ENCODE measurements at places on chromosomes 3 and 15.

- ATAC-seq = no peak
These were observed 111.5 kb downstream of the THSD4 start for GRCh38 chr15:71226536-71227455.

GRCh38 chr3:129610276-129610675 is 3.8 kb upstream of the PLXND1 start:
- ATAC-seq = no peak

- ATAC-seq = no peak
These were observed 86.5 kb upstream of the FXR1 start for GRCh38 chr3:180825964-180826363.

- ATAC-seq = no peak
These were observed 69.5 kb downstream of the HERC1 start for GRCh38 chr15:63764124-63764803.

GRCh38 chr15:31328428-31328968 is 1.9 kb downstream of the KLF13 start:
- no peak for ATAC-seq

DNA sequence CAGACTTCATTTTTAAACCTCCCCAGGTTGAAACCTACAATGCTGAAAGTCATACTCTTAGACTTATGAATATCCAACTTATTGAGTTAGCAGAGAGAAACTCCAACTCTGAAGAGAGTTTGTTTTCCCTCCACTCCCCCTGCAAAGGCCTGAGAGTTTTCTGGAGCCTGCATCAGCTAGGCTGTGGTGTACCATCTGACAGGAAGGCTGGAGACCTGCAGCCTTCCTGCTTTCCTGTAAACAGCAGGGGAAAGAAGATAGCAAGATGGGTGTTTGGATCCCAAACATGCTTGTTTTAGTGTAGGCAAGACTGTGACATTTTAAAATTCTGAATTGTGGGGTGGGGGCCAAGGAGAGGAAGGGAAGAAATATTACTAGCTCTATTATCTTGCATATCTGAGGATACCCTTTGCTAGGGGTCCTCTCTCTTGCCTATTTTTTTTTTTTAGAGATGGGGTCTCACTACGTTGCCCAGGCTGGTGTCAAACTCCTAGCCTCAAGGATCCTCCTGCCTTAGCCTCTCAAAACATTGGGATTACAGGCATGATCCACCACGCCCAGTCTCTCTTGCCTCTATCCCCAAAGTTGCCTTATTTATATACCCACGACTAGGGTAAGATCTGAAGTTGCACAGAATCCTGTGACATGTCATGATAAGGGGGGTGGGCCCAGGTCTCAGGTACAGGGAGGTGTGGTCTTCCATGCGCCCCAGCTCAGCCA is 51.0 kb upstream of the USP3 start:
- no peak for ATAC-seq

DNA sequence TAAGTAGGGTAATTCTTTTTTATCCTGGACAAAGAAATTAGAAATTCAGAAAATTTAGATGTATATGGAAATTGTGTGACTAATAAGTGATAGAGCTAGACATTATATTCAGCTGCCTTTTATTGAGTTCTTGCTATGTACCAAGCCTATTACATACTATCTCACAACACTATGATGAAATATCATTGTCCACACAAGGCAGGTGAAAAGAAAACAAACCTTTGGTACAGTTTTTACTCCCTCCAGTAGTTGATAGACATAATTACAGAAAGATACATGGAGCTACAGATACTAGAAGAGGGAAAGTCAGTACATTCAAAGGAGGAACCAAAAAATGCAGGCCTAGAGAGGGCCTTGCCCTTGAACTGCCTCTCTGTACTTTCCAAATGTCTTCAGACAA is 4.8 kb downstream of the IQCH start:
- no peak for ATAC-seq

GRCh38 chr15:27902680-27903385 is 196.3 kb downstream of the OCA2 start:
- no peak for ATAC-seq

DNA sequence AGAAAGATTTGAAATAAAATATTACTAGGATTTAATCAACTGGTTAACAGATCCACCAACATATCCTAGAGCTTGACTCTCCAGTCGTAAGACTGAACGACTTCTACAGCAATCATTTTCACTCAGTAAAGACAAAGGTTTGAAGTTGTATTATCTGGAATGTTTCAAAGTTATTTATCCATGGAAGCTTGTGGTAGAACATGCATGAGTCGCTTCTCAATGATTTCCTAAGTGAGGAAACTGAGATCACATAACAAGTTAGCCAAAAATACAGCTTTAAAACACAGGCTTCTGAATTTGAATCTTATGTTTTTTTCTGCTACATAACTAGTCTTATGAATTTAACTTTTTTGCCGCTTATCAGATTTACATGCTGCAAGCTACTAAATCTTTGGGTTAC is 241.8 kb downstream of the FOXP1 start:
- ATAC-seq = no peak

GRCh38 chr15:84669726-84670125 is 11.7 kb upstream of the NMB start:
- ATAC-seq = no peak

GRCh38 chr3:185988080-185988815 is 50.4 kb upstream of the TRA2B start:
- ATAC-seq = no peak

GRCh38 chr3:172580680-172581401 is 57.6 kb upstream of the TNFSF10 start:
- ATAC-seq = no peak

DNA sequence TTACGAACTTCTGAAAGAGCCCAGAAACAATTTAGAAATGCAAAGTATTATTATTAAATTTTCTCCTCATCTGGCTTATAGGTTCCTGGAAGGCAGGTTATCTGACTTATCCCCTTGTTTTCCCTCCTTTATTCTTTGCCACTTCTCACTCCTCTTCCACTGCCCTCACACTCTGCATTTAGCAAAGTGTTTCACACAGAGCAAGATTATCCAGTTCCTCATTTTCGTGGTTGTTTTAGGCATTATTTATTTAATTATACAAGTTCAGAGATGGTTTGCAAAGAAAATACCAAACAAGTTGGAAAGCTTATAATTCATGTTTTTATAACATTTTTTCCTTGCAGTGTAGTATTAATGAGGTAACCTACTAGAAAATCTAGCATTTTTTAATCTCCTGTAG is 544.9 kb downstream of the NSUN3 start:
- ATAC-seq = no peak

DNA sequence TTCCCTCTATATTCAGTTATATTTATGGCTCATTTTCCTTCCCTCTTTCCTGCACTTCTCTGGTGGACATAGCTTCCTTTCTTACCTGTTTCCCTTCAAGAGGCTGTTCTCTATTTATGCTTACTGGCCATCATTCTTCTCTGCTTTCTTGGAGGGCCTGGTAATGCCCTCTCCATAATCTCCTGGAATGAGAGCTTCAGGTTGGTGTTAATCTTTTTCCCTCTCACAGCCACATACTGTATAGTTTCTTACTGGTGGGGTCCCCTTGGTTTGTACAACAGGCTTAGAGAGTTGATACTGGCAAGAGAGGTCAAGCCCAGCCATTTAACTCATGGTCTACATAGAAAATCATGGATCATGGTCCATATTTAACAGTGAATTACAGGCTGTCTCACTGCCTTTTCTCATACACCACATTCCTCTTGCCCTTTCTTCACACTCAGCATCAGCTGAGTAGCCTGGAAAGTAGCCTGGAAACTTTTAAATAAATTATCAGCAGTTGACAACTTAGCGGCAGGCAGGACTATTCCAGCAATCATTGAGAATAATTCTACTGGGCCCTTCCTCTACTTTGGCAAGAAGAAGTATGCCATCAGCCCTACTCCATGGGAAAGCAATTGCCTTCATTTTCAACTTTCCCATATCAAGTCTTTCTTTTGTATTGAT is 38.0 kb upstream of the DPH6 start:
- no peak for ATAC-seq

DNA sequence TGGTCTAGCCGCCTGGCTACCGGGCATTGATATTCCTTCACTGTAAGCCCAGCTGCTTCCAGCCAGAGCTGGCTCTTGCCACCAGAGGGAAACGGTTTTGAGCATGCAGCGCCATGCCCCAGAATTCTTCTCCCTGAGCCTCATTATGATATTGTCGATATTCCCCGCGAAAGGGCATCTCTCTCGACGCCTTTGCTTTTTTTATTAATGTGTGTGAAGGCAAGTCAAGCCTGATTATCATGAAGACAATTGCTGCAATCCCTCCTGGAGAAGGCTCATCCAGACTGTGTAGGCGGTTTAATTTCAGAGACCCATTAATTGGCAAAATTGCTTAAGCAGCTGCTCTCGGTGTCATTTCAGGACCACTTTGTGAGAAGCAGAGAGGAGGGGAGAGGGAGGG is 321.2 kb upstream of the TLE3 start:
- ATAC-seq = no peak

- no peak for ATAC-seq
These were observed 11.9 kb upstream of the PDIA5 start for GRCh38 chr3:123054931-123055330.

- no peak for ATAC-seq
These were observed 42.0 kb downstream of the GALNT15 start for GRCh38 chr3:16216373-16216935.

DNA sequence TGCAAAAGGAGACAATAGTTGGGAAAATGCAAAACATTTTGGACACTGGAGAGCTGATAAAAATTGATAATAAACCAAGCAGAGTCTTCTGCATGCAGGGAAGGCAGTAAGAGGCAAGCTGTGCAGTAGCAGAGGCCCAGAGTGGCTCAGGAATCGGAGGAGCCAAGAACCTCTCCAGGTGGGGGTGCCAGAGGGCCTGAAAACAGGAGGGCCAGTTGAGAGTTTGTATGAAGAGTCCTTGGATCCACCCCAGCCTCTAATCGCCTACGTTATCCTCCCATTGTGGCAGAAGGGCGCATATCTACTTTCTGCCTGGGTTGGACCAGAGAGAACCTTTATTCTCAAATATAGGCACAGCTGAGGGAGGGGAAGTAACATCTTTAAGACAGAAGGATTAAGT is 48.9 kb upstream of the RBP1 start:
- ATAC-seq = peak; percentile 83

DNA sequence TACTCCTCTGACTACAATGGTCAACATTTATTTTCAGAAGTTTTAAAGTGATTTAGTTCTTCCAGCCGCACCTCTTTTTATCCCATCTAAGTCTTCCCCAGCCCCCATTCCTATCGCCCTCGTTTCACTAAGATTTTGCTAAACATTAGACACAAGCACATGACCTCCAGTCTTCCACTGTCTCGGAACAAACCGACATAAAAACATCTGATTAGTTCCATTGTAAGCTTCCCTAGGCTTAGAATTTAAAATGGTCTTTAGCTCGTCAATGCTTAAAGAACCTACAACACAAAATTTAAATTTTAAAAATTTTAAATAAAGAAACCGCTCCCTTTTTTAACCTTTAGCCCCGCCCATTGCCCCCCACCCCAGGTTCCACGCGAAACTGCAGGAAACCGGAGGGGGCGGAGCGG is 284 bp upstream of the TSC22D2 start:
- ATAC-seq = no peak

DNA sequence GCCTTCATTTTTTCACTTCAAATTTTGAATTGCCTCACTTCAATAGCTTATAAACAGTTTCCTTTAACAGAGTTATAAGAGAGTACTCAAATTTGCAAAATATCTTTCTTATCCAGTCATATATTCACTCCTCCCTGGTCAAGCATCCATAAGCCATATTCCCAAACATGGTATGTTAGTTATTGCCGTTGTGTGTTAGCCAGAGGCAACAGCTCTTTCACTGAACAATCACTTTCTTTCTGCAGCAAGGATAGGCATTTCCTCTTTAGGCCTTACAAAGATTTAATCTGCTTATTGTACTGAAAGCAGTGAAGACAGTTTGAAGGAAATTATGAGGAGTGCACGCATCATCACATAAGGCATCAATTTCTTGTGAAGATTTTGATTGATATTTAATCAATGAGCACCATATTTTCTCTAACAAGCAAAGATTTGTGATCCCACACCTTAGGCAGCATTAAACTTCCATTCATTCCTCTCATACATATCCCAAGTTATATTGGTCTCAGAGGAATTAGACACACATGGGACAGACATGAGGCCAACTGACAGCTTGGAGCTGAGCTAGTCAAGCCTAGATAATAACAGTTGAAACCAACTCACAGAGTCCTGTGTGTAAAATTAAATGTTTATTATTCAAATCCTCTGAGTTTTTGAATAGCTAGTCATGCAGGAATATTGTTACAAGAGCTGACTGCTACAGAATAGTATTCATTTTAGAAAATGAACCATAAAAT is 80.0 kb upstream of the EPHA6 start:
- ATAC-seq = no peak

DNA sequence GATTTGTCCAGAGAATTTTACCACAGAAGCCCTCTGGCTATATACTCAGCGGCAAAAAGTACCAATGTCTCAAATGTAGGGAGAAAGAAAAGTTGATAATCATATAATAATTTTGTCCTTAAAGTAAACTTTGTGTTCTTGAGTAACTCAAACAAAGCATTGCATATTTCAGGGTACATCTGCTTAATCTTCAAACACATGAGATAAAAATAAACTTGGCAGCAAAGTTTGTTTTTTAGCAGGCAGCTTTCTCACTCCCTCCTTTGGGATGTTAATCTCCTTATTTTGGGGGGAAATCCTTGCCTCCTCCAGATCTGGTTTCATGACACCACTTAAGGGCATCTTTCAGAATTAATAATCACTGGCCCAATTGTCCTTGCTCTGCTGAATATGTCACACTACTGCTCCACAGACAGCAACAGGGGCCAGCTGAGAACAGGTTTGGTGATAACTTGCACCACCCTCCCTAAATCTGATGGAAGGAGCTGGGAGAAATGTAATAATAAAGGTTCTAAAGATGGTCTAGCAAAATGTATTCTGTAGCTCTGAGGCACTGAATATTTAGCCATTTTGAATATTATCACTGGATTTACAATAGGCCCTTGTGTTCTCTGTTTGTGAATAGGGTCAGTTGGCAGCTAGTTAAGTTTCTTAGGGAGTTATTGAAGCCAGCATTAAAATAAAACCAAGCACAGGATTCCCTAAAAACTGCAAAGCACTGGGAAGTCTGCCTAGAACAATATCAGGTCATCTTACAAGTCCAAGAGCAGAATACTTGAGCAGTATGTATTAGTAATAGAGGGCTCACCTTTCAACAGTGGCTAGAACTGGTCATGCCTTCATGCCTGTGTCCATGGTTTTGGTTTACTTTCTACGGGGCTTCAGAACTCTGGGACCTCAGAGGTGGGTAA is 79.2 kb downstream of the EFL1 start:
- ATAC-seq = no peak

GRCh38 chr3:127796831-127797150 is 25.5 kb downstream of the MGLL start:
- ATAC-seq = no peak

GRCh38 chr3:56988458-56989168 is 71.9 kb upstream of the SPATA12 start:
- peak; percentile 67 for ATAC-seq

GRCh38 chr3:39205131-39205530 is 12.7 kb upstream of the XIRP1 start:
- ATAC-seq = no peak

GRCh38 chr3:45524565-45524964 is 70.0 kb upstream of the LIMD1 start:
- no peak for ATAC-seq
